ENCODE measurements at places on chromosomes 4 and X.
A peak's percentile ranks its signal among the peaks of the same experiment; 100 is the strongest.

GRCh38 chrX:8987672-8988250 lies 46.2 kb downstream of the FAM9B start:
- DNase-seq: no peak

DNA sequence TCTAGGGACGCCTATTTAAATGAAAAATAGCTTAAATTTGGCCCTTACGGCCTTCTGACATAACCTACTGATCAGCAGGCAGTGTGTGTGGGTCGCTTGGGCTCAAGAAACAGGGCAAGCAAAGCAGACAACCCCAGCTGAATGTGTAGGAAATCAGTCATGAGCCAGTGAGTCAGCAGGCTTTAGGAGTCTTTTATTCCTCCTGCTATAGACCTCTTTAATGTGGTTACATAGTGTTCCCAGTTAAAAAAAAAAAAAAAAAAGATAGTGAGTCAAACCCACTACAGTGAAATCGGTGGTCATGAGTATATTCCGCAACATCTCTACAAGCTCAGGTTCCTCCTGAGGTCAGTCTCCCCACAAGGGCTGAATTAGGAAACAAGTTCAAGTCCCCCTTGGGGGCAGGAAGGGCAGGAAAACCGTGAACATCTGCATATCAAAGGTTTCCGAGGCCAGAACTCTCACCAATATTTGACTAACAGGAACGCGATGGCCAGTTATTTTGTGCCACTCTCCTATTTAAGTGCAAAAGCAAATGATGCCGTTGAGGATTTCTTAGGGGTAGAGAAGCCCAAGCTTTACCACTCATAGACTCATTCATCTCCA lies 32.7 kb downstream of the ACSL1 start:
- DNase-seq: no peak

DNA sequence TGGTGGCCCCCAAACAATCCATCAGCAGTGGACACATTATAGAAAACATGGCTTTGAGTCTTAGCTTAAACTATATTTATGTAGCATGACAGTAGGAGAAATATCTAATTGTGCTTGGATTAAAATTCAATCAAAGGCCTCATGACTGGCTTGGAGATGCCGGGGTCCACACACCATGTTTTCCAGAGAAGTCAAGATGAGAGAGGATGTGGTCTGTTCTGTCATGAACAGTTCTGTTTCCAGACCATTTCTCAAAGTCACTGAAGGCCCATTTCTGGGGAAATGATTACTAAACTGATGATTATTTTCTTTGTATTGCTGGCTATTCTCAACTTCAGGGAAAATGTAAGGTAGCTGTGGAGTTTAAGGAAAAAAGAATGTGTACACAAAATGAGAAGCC lies 76.3 kb downstream of the C4orf51 start:
- no peak for DNase-seq

- no peak for DNase-seq
Measured at GRCh38 chr4:186953599-186954260, 230.1 kb upstream of the FAT1 start.

GRCh38 chr4:163042306-163042705 lies 124.4 kb downstream of the NAF1 start:
- no peak for DNase-seq

- DNase-seq: peak; percentile 30
Measured at GRCh38 chr4:113684534-113685091, 76.9 kb downstream of the CAMK2D start.

DNA sequence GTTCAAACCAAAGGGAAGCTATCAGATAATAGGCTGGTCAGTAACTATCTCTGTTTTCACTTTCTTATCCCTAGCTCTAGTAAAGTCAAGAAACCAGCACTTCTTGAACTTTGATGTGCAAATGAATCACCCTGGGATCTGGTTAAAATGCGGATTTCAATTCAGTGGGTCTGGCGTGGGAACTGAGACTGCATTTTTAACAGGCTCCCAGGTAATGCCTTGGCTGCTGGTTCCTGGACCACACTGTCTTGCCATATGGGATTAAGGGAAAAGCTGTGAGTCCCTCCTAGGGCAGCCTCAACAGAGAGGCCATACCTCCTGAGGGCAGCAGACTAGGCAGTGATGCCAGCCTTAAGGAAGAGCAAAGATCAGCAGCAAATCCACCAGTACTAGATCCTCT lies 1.7 kb downstream of the RNF175 start:
- DNase-seq: no peak

- no peak for DNase-seq
Measured at GRCh38 chr4:134754301-134755019, 552.9 kb upstream of the PABPC4L start.

GRCh38 chrX:25755194-25755593 lies 382.9 kb upstream of the MAGEB18 start:
- no peak for DNase-seq

DNA sequence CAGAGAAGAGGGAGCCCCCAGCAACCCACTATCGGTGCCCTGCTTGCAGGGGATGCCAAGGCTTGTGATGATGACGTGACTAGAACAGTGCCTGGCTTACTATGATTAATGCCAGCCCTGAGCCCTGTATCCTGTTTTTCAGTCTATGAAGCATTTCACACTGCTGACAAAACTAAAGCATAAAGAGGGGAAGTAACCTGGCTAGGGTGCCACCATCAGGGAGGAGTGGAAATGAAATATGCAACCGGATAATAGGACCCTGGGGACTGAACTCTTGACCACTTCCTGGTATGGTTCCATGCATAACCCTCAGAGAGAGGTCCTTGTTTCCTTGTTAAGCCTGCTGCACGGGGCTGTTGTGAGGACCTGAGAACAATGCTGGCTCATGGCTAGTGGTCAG lies 50.3 kb downstream of the MED28 start:
- no peak for DNase-seq

GRCh38 chr4:82989575-82990429 lies 20.8 kb downstream of the LIN54 start:
- no peak for DNase-seq

DNA sequence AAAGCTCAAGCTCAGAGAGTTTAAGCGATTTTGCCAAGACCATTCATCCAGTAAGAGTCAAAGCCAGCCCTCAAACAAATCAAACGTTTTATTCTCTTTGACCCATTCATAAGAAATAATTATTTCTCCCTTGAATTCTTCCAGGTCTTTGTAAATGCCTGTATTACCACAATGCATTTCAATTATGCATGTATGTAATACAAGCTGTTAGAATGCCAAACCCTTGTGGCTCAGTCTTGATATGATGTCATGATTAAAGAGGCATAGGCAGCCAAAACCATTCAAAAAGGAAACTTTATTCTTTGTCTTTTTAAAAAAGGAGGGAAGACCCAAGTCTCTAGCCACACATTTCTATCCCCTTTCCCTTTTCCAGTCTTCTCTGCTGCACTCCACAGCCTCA lies 56.5 kb upstream of the PGM2 start:
- DNase-seq: no peak

DNA sequence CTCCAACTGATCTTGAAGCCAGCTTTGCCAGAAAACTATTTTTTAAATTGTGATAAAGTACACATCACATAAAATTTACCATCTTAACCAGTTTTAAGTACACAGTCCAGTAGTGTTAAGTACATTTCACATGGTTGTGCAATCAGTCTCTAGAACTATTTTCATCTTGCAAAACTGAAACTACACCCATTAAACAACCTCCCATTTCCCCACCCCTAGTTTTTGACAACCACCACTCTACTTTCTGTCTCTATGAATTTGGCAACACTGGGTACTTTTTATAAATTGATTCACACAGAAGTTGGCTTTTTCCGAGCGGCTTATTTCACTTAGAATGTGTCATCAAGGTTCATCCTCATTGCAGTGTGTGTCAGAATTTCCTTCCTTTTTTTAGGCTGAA lies 31.0 kb downstream of the TRPC5 start:
- no peak for DNase-seq

DNA sequence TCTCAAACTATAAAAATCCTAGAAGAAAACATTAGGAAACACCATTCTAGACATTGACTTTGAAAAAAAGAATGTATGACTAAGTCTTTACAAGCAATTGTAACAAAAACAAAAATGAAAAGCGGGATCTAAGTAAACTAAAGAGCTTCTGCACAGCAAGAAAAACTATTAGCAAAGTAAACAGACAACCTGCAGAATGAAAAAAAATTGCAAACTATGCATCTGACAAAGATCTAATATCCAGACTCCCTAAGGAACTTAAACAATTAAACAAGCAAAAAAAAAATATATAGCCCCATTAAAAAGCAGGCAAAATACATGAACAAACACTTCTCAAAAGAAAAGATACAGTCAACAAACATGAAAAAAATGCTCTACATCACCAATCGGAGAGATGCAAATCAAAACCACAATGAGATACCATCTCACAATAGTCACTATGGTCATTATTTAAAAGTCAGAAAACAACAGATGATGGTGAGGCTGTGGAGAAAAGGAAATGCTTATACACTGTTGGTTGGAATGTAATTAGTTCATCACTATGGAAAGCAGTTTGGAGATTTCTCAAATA lies 168.1 kb downstream of the EPHA5 start:
- no peak for DNase-seq

DNA sequence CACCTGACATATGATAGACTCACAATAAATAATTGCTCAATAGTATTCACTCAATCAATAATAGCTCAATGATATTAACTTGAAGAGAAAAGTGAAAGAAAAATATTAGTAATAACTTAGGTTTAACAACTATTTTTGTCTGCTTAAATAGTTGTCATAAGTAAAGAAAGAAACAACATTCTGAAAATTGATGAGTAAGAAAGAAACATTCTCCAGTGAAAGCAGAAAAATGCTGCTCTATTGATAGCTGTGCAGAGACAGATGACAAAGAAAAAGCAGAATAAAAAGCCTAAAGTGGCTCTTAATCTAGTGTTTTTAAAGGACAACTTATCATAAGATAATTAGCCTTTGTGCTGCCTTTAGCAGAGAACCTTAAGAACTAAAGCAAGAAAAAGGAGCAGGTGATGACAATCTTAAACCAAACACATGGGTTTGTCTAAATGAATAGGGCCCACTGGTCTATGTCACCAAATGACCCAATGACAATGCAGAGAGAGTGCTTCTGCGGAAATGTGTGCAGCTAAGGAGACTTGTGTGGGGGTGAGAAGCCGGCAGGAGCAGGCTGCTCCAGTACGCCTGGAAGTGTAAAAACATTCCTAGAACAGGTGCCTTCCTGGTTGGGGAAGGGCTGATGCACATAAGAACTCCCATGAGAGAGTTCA lies 13.2 kb downstream of the HS3ST1 start:
- DNase-seq: no peak

DNA sequence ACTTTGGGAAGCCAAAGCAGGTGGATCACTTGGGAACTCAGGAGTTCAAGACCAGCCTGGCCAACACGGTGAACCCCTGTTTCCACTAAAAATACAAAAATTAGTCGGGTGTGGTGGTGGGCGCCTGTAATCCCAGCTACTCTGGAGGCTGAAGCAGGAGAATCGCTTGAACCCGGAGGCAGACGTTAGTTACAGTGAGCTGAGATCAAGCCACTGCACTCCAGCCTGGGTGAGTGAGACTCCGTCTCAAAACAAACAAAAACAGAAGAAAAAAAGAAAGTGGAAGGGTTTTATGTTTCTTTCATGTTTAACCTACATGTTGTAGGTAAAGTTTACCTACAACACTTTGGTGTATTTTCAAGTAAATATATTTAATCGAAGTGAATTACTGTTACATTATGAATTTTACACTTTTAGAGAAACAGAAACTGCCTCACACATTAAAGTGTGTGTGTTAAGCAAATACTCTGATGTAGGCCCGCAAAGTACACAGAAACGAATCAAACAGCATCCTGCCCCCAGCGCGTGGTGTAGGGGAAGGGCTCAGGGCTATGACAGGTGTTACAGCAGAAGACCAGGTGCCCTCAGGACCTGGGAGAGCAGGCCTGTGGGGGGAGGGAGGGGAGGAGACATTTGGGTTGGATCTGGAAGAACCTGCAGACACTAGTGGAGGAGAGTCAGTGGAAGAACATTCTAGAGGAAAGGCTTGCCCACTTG lies 39.0 kb downstream of the PTTG2 start:
- no peak for DNase-seq

GRCh38 chr4:40908297-40908696 lies 158.5 kb downstream of the NSUN7 start:
- DNase-seq: no peak

DNA sequence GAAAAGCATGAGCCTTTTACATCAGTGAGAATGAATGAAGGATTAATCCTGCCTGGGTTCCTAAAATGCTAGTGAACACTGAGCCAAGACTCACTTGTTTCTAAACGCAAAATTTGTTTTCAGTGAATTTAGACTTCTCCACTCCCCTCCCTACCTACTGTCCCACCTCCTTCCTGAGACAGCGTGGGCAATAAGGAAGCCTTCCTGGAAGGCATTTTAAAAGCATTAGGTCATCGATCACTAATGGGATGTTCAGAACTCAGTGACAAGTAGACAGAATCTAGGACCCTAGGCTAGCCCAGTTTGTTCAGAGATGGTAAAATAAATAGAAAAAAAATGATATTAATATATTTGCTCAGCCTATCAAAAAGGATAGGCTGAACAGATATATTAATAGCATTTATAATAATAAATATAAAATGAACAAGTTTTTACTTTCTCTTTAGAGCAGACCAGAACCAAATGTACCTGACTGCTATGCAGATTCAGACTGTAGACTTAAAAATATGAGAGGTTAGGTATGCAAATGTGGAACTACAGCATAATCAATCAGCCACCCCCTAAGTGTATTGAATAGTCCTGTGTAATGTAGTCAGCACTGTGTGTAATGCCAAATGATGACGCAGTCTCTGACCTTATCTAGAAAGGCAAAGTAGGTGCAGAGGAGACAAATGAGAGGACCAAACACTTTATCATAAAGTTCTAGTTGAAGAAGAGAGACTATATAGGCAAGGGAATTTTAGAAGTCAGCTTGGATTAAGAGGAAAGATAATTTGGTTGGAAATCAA lies 331.1 kb downstream of the GPAT3 start:
- no peak for DNase-seq

- no peak for DNase-seq
Measured at GRCh38 chr4:99652596-99653436, 4.8 kb downstream of the C4orf54 start.

DNA sequence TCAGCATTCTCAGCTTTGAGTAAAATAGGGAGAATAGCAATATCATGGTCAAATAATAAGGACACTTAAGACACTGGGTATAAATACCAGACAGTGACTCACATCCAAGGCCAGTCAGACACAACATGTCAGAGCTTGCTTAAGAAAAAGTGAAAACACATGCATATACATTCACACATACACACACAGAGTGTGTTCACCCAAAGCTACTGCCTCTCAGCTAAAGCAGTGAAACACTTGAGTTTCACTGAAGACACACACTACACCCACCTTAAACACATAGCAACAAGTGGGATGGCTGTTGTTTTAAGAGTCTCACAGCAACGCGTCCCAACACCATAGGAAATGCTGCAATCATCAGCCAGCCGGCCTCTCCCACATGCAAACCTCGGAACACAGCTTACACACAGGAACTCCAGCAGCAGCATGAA lies 14.4 kb downstream of the SHROOM4 start:
- no peak for DNase-seq
